ENCODE measurements at places on chromosomes 1 and 21. TPM values are rescaled to one million over a fixed set of nuclear protein-coding genes. Genes with fewer than 3 reads are reported as not detected.

DNA sequence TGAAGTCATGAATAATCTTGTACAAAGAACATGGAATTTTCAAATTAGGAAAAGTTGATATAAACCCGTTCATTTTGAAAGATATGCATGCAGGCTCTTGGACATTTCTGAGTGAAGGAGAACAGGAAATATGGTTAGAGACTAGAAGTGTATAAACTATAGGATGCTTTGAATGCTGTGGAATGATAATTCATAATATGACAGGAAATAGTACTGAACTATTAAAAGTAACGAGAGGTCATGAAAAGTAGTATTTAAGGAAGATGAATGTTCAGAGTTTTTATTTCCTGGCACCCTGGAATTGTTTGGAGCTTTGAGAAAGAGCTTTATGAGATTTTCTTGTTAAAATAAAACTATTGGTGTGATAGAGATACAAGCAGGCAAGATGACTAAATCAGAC lies 18.7 kb upstream of the CRB1 start:
- DNase-seq = no peak

DNA sequence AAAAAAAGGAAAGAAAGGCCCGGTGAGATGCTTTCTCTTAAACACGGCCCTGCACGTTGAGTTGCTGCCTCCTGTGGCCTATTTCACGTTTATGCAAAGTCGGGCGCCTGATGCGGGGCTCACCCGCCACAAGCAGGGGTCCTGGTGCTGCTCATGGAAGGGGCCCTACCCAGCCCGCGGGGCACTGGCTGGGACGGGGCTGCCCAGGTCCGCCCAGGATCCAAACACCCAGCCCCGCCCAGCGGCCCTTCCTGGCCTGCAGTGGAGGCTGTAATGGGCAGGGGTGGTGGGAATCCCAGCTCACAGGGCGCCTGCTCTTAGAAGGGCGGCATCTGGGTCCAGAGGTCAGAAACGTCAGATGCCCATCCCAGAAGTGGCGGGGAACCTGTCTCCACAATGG lies 1.6 kb downstream of the COL6A2 start:
- DNase-seq = peak; percentile 22

DNA sequence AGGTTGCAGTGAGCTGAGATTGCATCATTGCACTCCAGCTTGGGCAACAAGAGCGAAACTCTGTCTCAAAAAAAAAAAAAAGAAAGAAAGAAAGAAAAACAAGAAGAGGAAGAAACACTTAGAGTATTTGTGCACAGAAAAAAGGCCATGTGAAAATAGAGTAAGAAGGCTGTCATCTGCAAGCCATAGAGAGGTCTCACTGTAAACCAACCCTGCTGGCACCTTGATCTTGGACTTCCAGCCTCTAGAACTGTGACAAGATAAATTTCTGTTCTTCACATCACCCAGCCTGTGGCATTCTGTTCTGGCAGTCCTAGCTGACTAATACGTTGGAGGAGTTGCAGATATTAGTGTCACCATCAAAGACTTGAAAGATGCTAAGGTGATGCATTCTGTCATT lies 12.1 kb upstream of the ZDHHC18 start:
- DNase-seq = no peak

DNA sequence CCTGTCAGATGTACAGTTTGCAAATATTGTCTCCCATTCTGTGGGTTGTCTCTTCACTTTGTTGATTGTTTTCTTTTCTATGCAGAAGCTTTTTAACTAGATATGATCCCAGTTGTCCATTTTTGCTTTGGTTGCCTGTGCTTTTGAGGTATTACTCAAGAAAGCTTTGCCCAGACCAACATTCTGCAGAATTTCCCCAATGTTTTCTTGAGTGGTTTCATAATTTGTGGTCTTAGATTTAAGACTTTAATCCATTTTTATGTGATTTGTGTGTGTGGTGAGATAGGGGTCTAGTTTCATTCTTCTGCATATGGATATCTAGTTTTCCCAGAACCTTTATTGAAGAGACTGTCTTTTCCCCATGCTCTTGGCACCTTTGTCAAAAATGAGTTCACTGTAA lies 116.9 kb downstream of the DUSP10 start:
- no peak for DNase-seq

DNA sequence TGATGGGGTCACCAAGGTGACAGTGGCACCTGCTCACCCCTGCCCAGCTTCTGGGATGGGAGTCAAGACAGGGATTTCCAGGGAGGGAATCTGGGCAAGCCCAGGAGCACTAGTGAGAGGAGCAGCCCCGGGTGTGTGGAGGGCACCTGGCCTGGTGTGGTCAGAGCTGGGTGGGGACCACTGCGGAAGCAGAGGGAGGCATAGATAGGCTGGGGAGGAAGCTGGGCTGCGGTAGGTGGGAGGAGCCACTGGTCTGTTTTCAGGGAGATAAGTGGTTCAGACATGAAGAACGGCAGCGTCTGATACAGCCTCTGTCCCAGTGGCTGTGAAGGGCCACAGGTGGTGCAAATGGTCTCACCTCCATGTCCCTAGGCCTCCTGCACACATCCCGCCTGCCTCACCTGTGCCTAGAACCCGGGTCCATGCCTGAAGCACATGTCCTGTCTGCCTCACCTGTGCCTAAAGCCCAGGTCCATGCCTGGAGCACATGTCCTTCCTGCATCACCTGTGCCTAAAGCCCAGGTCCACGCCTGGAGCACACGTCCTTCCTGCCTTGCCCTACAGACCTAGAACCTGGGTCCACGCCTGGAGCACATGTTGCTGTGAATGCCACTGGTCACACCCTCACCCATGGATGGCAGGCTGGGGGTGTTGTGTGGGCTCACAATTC lies 325.9 kb upstream of the AJAP1 start:
- no peak for DNase-seq

GRCh38 chr21:35257413-35257812 lies 208.3 kb upstream of the RUNX1 start:
- DNase-seq = peak; percentile 64

DNA sequence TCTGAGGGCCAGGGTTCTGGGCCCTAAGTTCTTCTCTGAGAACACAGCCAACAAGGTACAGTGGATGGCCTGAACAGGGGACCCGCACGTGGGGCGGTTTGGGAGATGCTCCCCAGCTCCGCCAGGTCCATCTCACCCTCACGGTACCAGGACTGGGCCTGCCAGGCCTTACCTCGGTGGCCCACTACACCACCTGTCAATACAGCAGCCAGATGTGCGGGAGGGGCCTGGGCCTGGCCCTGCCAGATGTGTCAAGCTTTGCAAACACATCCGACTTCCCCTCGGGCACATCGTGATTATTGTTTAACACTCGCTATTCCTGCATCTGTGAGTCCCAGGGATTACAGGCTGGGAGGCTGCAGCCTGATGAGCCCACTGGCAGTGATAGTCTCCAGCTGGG lies 122.4 kb downstream of the LACTBL1 start:
- DNase-seq = peak; percentile 34

- no peak for DNase-seq
These were observed 116.2 kb downstream of the HMCN1 start for GRCh38 chr1:185850366-185850765.

- DNase-seq = peak; percentile 74
These were observed at the start of gene THEMIS2 for GRCh38 chr1:27872059-27872801. THEMIS2 (plus strand) TSS chr1:27872544; CDS start chr1:27872572, 28 bp downstream.

GRCh38 chr21:40177979-40178378 lies 310.7 kb downstream of the PCP4 start:
- no peak for DNase-seq

DNA sequence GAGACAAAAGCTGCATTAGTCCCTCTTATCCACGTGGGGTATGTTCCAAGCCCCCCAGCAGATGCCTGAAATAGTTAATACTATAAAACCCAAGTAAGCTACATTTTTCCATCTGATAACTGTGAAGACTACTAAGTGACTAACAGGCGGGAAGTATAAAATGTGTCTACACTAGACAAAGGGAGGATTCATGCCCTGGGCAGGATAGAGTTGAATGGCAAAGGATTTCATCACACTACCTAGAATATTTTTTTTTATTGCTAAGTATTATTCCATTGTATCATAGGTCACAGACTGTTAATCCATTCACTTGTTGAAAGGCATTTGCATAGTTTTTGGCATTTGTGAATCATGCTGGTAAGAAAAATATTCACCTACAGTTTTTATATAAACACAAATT lies 26.4 kb upstream of the CFHR4 start:
- DNase-seq = no peak

- no peak for DNase-seq
These were observed 53.0 kb downstream of the LRRC71 start for GRCh38 chr1:156973417-156973816.

GRCh38 chr1:87800006-87800405 lies 471.3 kb downstream of the LMO4 start:
- DNase-seq = no peak

DNA sequence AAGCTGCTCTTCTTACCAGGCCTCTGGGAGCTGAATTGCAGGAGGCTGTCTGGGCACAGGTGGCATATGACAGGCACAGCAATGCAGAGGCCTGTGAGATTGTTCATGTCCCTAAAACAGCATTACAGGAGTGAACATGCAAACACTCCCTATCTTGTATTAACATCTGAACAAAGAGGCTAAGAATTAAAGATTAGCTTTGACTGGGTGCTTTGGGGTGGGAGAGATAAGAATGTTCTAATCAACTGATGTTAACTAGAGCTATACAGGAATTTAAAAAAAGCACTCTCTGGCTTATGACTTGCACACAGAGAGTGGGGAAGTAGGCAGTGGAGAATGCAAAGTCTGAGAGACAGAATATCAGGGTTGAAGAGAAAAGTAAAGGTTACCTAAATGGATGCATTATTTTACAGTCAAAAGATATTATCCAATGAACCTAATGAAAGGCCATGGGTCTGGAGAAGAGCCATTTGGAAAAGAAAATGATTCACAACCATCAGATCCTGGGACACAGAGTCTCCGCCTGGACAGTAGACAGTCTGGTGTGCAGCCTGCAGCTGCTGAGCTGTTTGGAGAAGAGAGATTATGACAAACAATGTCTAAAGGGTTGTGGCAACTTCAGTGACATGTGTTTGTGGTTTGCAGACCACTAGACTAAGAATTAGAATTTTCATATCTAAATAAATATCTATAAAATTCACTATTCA lies 20.2 kb downstream of the DPT start:
- no peak for DNase-seq

DNA sequence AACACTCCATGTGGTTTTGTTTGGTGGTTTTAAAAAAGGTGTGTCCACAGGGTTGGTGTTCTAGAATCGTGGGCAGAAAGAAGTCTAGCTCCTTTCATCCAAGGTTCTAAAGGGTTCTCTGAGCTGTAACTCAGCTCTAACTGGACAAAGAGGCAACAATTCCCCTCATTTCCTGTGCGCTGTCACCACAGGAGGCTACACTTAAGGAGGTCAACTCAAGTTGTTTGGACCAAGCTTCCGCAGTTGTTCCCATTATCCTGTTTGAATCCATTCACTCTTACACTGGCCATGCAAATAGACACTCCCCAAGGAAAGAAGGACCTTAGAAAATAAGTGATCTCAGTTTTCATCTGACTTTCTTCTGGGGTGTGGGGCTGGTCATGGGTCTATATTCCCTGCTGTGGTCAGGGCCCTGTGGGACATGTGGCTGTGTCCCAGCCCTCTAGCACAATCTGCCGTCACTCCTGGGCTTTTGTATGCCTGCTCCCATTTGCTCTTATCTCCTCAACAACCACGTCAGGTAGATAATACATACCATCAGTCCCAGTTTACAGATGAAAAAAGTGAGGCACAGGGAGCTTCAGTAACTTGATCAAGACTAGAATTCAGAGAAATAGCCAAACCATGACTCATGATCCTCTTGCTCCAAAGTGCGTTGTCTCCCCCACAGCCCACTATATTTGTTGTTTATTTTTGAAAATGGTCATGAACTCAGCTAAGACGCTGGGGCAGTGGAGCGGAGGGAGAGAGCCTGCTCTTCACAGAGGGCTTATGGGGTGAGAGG lies 103.6 kb downstream of the RHOU start:
- DNase-seq = no peak

DNA sequence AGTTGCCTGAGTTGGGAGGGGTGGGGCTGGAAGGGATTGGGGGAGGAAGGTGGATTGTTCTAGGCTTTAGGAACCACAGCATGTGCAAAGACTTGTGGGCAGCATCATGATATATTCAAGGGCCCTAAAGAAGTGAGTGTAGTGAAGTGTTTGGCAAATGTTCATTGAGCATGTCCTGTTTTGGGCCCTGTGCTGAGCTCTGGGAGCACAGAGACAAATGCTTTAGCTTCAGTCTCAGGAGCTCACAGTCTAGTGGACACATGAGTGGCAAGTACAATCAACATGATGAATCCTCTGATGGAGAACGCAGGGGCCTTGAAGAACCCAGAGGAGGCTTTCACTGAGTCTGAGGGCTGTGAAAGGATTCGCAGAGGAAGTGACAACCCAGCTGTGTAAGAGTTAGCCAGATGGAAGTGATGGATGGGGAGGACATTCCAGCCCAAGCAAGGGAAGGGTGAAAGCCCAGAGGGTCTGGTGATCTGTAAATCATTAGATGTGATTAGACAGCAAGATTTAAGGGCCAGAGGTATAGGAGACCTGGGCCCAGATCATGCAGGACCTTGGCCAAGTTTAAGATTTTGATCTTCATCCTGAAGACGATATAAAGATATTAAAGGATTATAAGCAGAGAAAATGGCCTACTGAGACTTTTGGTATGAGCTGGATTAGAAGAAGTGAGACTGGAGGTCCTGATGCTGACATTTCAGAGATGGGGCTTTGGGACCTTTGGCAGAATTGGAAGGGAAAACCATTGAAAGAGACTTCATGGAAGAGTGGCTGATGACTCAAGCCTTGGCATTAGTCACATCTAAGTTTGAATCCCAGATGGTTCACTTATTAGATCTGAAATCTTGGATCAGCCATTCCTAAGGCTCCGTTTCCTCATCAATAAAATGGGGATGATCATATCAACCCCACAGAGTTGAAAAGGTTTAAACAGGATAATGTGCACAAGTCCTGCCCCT lies 4.6 kb downstream of the IPO13 start:
- DNase-seq = no peak

DNA sequence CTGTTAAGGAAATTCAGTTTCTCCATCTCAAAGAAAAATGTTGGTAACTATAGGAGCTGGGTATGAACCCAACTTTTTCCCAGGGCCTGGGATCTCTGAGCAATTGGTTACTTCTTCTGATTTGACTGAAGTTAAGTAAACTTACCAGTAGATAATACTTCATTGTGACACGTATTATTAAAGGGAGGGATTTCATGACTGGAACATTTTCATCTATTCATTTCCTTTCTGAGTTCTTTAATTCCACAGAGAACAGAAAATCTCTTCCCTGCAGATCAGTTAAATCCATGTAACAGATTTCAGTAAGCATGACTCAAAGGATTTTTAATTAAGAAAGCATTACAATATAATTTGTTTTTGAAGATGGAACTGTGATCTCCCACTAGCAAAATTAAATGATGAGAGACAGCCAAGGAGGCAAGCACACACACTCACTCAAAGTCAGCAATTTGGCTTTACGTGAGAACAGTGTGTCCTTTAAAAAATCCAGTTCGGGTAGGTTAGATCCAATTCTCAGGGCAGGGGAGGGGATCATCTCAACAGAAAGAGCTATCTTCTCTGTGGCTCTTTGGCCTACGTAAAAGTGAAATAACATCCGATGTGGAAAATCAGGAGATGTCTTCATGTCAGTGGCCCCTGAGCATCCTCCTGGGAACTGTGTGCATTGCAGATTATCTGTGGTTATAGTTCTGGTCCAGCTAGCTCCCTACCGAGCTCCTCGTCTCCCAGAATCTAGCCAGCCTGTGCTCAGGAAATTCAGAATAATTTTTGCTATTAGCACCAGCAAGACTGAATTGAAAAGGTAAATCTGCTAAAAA lies 10.8 kb upstream of the MYOC start:
- no peak for DNase-seq

- no peak for DNase-seq
These were observed 98.3 kb downstream of the PIGK start for GRCh38 chr1:77120950-77121349.

- DNase-seq = no peak
These were observed 144.1 kb upstream of the HOOK1 start for GRCh38 chr1:59670662-59671061.

Gene NTNG1
- total RNA-seq = not detected

Gene TTC22
- 0.25 TPM for total RNA-seq

Measured in heart left ventricle (tissue), 16 donors.